ENCODE measurements at places on chromosomes 4 and X.

- DNase-seq, result no peak
Observed at GRCh38 chrX:105543283-105543682, 279.1 kb upstream of the NRK start.

GRCh38 chr4:3676196-3676595, 90.0 kb upstream of the ADRA2C start:
- DNase-seq, result no peak

GRCh38 chrX:65203545-65203944, 227.3 kb upstream of the ZC4H2 start:
- no peak for DNase-seq

DNA sequence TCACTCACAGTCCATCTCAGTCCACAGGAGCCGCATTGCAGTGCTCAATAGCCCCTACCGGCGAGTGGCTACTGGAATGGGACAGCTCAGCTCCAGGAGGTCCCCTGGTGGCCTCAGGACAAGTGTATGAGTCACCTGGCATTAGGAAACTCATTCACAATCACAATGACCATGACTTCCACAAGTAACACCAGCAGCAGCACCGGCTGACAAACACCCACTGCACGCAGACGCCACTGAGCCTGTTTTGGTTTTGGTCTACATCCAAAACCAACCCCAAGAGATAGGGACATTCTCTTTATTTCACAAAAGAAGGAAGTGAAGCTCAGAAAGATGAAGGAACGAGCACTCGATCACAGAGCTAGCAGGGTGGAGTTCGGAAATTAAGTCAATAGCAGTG, 8.1 kb downstream of the JAKMIP1 start:
- no peak for DNase-seq

GRCh38 chrX:46912603-46913491, 626 bp downstream of the JADE3 start:
- DNase-seq, result no peak

- DNase-seq, result no peak
Observed at GRCh38 chr4:85658766-85659439, 184.0 kb downstream of the ARHGAP24 start.

DNA sequence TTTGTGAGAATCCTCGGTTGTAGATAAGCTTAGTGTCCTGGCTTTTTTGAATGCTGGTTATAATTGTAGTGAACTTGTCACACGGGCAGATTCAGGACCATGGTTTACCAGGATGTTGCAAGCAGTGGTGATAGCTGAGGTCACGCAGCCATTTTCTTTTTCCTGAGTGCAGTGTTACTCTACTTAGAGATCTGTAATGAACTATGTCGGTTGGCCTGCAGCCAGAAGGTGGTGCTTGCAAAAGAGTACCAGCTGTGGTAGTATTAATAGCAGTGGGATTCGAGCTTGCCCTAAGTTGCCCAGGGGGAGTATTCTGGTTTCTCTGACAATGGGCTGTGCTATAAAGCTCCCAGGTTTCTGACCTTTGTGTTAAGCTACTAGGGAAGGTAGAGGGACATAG, 368.9 kb downstream of the SLITRK2 start:
- no peak for DNase-seq

DNA sequence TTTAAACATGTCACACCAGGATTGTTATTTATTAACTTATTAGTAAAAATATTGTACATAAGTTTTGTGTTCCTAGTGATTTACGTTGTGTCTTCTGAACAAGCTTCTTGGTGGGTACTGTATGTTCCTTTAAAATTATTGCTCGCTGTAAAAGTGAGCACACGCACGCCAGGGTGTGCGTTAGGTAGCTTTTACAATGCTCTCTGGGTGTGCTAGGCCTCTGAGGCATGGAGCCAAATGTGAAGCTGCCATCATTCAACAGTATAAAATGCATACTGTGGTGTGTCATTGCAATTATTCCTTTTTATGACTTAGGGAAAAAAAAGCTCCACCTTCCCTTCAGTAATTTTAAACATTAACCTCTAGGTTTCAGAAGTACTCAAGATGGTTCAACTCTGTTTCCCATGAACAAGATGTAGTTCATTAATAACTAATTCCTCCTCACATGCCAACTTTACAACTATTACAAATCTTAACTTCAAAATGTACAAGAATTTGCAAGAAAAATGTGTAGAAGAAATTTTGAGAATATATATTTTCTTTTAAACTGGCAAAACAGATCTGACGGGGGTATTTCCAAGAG, 42.4 kb downstream of the ATOH1 start:
- DNase-seq, result no peak

- no peak for DNase-seq
Observed at GRCh38 chr4:15144249-15144966, 142.1 kb downstream of the CPEB2 start.

DNA sequence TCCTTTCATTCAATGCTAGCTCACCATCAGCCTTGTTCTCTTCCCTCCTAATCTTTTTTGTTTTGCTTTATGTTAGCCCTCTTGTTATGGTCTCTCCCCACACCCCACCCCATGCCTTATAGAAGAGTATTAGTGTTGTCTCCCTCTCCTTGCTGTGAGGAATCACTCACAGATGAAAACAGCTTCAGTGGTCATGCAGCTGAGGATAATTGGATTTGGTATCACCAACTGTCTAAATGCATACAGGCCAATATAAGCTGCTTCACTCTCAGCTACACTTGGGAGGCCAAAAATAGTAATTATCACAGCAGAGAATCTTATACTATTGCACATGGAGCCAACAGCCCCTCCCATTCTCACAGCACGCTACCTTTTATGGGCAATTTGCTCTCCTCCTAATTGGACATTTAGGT, 494.6 kb upstream of the FAM241A start:
- DNase-seq, result no peak

DNA sequence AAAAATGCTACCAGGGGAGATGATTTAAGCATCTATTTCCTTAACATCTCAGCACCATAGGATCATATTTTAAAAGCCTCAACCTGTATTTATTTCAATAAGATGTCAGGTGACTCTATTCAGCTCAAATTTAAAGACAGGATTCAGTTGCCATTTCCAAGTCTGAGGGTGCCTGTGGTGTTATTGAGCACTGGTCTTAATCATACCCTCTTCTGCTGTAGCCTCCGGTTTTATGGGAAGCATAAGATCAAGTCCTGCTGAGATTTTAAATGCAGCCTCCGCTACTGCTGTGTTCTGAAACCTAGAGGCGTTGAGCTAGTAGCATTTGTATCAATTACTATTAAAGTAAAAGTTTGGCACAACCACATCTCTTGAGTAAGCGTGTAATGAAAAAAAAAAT, 185.7 kb upstream of the NWD2 start:
- DNase-seq, result no peak

- no peak for DNase-seq
Observed at GRCh38 chrX:51894697-51895336, 1.4 kb downstream of the MAGED1 start.

Measured in astrocyte of the cerebellum (primary cell).